Heart left ventricle (tissue), 16 donors: ENCODE measurements at places on chromosomes 3 and 15. TPM values are rescaled to one million over a fixed set of nuclear protein-coding genes. Genes with fewer than 3 reads are reported as not detected.
A peak's percentile ranks its signal among the peaks of the same experiment; 100 is the strongest.

CNTN4 gene
- polyA plus RNA-seq: 0.30 TPM

DNA sequence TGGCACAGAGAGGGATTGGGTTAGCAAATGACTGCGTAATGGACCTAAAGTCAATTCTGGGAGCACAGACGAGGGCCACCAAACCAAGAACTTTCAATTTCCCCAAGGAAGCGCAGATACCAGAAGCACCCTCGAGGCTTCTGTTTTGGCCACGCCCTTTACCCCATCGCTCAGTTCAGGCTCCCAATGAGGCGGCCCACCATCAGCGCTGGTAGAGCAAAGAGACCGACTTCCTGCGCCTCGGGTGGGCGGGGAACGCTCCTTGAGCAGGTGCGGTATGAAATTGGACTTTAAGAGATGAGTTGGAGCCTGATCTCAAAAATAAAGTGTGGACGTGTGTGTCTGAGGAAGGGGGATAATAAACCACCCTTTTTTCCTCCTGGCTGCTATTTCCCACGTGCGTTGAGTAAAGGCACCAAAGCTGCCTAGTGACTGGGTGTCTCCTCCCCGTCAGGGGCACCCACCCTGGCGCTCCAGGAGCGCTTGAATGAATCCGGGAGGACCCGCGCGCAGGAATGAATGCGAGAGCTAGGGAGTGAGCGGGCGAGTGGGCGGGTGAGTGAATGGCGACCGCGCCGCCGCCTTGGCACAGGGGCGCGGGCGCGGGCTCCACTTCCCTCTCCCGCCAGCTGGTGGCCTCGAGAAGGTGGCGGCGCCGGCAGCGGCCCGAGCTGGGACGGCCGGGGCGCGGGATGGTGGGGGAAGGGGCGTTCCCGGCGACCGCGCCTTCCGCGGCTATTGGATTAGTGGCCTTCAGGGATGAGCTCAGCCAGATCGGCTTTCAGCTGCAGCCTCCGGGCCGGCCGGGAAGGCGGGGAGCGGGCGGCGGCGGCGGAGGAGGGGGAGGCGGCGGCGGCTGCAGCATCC is at the start of gene SPSB4:
TSS of gene SPSB4 (plus strand) at position 772 of the 867 bp plus-strand sequence. CDS start 14,758 bp downstream, outside the sequence.
- peak; percentile 78 for DNase-seq

- DNase-seq: no peak
Observed at GRCh38 chr3:151639418-151639740, 94.3 kb upstream of the AADACL2 start.

MYD88 gene
- 11.7 TPM for polyA plus RNA-seq

DNA sequence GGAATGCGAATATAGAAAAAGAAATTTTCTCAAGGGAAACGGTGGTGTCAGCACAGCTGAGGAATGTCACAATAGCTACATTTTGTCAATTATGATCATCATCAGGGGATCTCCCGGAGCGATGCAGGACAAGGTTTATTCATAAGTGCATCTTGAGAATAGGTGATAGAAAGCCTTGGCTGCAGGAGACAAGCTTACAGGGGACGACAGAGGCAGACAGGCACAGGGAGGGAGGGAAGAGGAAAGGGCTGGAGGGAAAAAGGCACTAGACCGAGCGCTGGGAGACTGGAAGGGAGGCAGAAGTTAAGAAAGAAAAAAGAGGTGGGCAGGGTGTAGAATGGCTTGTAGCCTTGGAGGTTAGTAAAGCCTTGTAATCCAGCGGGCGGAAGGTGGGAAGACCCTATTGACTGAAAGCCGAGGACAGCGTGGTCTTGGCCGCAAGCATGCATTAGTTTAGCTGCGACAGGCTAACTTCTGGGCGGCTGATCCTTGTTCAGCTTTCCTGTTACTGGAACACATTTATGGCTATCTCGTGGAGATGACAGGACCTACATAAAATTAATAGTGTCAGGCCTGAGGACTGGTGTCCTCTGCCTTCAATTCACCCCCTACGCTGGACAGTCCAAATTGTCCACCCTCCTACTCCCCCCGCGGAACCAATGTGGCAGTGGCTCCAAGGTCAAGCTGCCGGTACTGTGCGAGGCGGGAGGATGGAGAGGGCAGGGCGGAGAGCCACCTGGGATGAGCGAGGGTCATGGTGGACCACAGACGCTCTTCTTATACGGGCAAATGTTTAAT is 1.4 kb upstream of the NECTIN3 start:
- no peak for DNase-seq

COLQ gene
- 2.1 TPM for polyA plus RNA-seq

DNA sequence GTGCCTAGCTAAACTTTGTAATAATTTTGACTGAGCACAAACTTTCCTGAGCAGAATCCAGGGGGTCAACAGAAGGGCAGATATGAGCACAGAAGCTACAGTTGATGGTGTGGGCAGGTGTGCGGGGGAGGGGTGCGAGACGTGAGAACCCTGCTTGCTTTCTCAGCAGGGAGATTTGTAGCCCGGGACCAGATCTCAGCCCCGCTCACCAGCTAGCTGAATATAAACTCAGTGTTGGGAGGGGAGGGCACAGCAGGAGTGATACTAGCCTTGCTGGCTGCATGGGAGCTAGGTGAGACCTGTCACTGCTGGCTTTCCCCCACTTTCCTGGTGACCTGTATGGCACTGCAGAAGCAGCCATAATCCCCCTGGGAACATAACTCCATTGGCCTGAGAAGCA is 83.4 kb downstream of the CLDN1 start:
- DNase-seq: no peak

DNA sequence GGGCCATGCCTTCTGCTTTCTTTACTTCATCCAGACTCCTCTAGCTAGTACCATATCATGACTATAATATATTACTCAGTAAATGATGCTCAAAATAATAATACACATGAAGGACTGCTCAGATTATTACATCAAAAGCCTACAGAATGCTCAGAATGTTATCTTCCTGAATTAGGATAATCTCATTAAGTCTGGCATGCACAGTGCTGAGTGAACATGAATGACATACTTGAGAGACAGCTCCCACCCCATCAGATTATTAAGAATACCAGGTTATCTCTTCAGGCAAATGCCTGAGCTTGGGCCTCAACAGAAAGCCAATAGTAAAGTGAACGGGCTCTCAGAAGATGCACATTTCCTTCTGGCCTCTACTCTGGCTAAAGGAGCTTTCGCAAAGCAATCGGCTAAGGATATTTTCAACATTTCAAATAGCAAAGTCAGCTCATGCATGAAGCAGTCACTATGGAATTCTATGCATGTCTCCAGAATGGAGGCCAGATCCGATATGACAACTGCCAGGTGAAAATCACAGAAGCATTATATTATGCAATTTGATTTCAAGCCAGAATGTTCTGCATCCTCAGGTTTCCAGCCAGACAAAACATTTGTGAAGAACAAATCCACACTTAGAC is 122.6 kb downstream of the KCNMB2 start:
- DNase-seq: no peak

LRTM1 gene
- polyA plus RNA-seq: not detected

IMPDH2 gene
- 116 TPM for polyA plus RNA-seq

- DNase-seq: no peak
Observed at GRCh38 chr15:33071451-33071850, 123.1 kb downstream of the FMN1 start.

DNA sequence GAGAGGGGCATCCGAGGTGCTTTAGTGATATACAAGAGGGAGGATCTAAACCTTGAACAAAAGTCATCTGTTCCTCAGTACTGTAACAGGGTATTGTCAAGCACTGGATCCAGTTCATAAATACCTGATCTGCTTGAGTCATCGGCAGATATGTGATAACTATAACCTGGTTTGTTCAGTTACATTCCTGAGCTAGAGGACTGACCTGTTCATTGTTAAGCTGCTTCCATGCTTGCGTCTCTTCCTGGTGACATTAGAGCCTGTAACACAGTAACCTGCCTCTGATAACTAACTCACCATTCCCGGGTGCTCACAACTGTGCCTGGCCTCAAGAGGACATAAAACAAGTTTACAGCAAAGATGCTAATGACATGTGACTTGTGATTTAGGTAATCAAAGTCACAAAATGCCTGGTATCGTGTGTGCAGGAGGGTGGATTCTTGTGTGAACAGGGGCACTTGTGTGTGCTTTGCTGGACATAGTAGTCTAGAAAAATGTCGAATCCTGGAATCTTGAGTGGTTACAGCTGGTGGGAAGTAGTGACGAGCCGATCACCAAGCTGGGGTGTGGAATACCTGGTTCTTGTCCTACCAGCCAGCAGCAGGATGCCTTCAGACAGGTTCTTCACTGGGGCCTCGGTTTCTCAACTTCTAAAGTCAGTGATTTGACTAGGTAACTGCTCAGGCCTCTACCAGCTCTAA is 30.9 kb upstream of the POLR2M start:
- DNase-seq: no peak

DNA sequence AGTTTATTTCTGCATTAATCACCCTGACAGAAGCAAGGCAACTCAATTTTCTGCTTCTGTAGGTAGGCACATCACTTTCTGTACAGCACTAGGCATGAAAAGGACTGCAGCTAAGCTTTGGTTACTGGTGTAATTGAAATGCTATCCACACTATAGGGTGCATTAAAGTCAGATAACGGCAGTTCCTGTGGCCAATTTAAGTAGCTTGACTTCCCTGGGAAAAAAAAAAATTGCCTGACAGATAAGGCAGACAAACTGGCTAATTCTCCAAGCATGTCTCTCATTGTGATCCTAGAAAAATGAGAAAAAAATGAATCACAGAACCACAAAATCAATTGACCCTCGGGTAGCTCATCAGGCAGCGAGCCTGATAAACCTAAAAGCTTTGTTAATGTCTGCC is 151.4 kb downstream of the MEIS2 start:
- no peak for DNase-seq

ZBTB20 gene
- polyA plus RNA-seq: 6.5 TPM

IL16 gene
- 2.5 TPM for polyA plus RNA-seq

- no peak for DNase-seq
Observed at GRCh38 chr3:45915518-45916231, 27.6 kb upstream of the CXCR6 start.

GRCh38 chr3:41881233-41881821 is 80.6 kb downstream of the ULK4 start:
- no peak for DNase-seq

GRCh38 chr3:101074518-101074917 is 81.3 kb upstream of the ABI3BP start:
- no peak for DNase-seq

DNA sequence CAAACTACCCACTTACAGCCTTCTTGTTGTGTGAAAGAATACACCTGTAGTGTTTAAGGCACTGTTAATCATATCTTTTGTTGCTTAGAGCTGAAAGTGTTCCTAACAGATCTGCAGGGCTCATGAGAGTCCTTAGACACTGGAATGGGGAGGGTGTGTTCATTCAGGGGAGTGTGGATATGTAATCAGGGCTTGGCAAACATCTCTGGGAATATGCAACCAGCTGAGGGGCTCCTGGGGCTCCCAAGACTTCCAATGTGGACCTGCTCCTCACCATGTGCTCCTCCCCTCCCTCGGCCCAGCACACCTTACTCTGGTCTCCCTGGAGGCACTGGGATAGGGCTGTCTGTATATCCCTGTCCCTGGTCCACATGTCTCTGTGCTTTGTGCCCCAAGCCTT is 30.3 kb upstream of the MFSD1 start:
- DNase-seq: no peak

- DNase-seq: no peak
Observed at GRCh38 chr3:187922704-187923416, 177.6 kb upstream of the BCL6 start.

MESP1 gene
- polyA plus RNA-seq: 6.9 TPM

DNA sequence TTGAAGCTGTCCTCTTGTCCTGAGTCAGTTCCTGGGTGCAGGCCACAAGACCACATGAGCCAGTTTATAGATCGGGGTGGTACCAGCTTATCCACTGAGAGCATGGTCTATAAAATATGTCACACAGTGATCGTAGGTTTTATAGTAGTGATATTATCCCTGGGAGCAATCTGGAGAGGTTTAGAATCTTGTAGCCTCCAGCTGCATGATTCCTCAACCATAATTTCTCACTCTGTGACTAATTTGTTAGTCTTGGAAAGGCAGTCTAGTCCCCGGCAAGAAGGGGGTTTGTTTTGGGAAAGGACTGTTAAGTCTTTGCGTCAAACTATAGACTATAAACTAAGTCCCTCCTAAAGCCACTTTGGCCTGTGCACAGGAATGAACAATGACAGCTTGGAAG is 693.0 kb upstream of the CADM2 start:
- no peak for DNase-seq

DNA sequence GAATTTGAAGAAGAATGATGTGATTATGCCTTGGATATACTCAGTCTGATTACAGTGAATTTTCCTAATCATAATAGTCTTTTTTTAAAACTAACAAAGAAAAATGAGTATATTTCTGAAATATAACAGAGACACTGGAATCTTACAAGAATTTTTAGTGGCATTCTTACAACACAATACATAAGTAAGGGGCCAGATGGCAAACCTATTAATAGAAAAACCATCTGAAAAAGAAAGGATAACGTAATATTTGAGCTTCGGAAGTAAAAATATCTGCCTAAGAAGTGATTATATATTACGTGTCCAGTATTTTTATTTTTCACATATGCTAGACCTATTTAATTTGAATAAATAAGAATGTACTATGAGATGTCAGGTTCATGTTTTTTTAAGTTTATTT is 452.8 kb downstream of the NAALADL2 start:
- DNase-seq: no peak

- no peak for DNase-seq
Observed at GRCh38 chr15:96268442-96269204, 61.9 kb upstream of the NR2F2 start.

DNA sequence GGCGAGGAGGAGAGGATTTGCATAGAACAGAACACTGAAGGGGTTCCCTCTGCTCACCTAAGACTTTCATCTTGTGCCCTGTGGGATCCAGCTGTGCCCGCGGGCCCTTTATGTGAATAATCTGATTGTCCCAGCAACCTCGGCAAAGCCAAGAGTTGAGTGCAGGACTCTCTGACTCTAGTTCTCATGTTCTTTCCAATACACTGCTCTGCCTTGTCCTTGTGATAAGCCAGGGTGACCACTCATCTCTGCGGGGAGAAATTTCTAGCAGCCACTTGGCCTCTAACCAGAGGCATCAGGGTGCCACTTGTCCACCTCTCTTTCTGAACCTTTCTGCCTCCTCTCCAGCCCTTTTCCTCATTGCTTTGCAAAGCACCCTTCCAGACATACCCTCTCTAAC is 31.8 kb downstream of the AQP9 start:
- no peak for DNase-seq
